ENCODE measurements at places on chromosomes 7 and 10.

- no peak for DNase-seq
Measured at GRCh38 chr7:114110666-114111065, 191.9 kb upstream of the PPP1R3A start.

DNA sequence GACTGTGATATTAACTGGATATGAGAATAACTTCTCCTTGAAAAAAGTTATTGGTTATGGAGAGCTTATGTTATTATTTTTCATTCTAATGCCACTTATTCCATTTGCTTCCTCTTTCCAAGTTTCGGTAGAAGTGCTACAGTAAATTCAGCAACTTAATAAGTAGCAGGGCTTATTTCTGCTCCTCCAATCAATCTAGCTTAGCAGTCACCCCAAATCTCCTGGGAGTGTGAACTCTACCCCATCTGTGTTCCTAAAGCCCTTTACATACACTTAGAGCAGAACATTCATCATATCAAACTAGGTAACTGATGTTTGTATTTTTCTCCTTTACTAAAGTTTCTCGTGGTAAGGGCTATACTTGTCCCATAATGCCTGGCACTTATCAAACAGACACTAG, 8.7 kb downstream of the ARL3 start:
- DNase-seq: no peak

DNA sequence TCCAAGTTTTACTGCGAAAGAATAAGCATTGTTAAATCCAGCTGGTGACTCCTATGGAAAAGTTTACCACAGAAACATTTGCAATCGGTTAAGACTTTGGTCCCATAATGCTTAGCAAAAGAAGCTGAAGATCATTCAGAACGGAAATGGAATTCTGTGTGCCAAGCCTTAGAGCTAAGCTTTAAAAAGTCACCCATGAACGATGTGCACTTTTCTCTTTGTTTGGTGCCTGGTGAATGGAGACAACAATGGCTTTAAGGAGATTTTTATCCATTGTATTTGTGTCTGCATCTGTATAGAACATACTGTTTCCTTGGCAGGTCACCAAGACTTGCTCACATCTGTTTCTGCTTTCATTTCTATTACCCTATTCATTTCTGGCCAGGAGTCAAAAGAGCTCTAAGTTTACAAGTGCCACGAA, 26.3 kb upstream of the COL1A2 start:
- no peak for DNase-seq

- DNase-seq: no peak
Measured at GRCh38 chr7:158827411-158828132, 1.7 kb downstream of the ESYT2 start.

DNA sequence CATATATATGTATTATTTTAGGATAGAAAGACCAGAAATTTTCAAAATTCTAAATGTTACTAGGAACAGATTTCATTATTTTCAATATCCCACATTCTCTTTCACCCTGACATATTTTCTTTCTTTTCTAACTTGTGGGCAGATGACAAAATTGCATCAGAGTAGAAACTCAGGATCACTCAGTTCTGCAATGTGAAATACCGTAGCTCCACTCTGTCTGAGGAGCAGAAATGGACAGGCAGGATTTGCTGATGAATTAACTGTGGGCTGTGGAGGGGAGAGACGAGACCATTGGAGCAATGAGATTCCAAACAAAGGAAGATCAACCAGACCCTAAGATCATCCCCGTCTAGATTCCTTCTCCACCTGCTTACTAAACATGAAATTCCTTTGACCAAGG, 37.0 kb upstream of the SVOPL start:
- DNase-seq: no peak

- DNase-seq: no peak
Measured at GRCh38 chr10:76921383-76922010, 716.1 kb downstream of the KCNMA1 start.

DNA sequence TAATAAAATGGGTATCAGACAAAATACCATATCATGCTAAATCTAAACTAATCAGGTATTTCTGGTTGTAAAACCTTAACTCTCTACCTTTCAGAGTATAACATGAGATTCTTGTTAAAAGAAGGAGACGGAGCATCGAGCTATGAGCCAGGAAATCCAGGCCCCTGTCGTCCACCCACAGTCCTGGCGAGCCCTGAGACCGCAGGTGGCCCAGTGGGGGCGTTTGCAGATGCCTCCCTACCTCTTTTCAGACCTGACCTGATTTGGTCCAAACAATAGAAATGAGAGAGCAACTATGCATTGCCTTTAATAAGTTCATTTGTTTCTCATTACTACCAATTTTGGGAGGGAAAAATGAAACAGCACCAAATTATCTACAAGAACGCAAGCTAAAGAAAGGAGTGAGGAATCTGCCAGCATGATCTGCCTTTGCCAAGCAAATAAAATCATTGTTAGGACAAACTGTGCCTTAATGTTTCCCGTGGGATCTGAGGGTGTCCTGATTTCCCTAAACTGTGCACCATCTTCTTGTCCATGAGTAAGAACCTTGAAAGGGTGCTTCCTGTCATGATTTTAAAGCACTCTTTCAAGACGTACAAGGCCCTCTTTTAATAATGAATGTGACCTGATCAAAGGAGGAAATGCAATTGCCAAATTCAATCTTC, 166.7 kb downstream of the TCERG1L start:
- DNase-seq: no peak

DNA sequence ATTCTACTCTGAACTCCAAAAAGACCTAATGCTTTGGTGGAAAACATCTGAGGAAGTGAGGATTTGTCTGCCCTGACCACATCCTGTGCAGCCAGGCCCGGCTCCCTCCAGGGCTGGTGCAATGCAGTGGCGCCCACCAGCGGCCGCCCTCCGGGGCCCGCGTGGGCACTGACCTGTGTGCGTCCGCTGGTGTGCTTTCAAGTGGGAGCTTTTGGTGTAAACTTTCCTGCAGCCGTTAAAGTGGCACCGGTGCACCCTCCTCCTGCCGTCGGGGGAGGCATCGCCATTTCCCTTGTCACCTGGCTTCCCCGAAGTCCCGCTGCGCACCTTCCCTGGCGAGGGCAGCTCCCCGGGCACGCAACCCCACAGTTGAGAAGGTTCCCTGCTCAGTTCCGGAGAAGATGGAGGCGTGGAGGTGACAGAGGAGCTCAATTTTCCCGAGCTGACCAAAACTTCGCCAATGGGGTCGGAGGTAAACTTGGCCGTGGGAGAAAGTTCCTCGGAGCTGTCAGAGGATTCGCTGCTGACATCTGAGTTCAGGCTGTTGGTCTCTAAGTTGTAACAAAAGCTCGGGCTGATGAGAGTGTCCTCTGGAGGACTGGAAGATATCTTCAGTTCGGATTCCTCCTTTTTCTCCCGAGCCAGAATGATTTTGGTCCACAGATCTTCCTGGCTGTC, 3.4 kb downstream of the KLF6 start:
- DNase-seq: no peak

DNA sequence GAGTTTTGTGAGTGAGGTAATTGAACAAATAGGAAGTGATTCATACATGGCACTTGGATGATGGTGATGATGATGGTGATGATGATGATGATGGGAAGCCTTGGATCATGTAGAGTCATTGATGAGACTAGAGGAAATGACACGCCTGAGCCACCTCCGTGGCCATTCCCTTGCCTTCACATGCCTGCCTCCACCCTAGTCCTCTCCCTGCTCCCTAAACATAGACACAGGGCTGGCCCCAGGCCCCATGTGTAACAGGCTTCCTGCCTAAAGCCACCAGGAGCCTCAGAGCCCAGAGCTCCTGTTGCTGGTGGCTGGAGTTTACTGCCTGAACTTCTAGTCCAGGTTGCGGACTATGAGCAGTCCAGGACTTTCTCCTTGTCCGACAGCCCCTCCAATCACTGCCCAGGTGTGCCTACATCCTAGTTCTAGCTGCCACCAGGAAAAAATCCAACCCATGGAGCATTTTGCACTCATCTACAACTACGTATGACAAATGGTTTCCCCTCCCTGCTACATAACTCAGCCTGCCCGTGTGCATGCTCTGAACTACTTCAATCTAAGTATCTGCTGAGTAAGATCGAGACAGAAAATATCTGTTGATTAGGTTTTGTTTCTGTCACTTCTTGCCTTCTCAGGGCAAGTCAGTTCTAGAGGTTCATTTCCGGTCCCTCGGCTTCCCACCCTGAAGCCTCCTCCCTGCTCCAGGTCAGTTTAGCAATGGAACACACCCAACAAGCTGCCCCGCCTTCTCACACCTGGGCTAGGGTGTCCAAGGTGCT, 35.5 kb upstream of the KDM7A start:
- no peak for DNase-seq

DNA sequence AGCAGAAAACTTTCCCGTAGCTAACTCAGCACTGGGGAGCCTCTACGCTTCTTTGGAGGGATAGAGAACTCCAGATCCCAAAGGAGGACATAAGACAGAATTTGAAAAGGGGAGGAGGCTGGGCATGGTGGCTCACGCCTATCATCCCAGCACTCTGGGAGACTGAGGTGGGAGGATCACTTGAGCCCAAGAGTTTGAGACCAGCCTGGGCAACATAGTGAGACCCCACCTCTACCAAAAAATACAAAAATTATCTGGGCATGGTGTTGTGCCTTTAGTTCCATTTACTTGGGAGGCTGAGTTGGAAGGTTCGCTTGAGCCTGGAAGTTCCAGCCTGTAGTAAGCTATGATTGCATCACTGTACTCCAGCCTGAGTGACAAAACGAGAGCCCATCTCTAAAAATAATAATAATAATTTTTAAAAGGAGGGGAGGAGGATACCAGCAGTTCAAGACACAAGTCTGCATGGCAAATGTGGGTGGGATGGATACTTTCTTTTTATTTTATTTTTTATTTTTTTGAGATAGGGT, 165.9 kb upstream of the SH2B2 start:
- no peak for DNase-seq

DNA sequence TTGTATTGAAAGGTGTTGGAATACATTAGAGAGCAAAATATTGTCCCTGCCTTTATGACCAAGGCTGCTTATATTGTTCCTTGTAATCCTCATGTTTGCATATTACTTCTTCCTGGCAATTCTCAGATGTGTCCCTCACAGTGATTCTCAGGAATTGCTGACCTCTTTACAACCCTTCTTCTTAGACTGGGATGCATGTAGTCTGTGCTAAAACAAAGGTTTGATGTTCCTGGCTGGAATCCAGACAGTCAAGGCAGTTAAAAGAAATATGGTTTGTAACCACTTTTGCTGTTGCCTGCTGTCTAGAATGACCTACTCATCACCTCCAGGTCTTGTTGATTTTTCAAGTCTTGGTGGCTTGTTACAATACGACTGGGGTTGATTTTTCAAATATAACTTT, 367.6 kb downstream of the HGF start:
- DNase-seq: no peak

DNA sequence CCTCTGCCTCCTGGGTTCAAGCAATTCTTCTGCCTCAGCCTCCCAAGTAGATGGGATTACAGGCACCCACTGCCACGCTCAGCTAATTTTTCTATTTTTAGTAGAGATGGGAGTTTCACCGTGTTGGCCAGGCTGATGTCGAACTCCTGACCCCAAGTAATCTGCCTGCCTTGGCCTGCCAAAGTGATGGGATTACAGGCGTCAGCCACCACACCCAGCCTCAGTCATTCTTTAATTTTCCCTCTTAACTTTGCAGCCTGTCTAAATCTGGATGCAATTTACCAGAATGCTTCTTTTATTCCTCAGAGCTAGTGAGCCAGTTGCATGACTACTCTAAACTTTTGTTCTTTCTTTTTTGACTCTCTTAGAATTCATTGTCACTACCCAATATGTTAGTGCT, 90.5 kb upstream of the CSTF2T start:
- no peak for DNase-seq

- no peak for DNase-seq
Measured at GRCh38 chr10:97550336-97551149, 22.0 kb upstream of the ANKRD2 start.

- DNase-seq: no peak
Measured at GRCh38 chr10:38032886-38033285, 22.4 kb downstream of the ZNF33A start.

DNA sequence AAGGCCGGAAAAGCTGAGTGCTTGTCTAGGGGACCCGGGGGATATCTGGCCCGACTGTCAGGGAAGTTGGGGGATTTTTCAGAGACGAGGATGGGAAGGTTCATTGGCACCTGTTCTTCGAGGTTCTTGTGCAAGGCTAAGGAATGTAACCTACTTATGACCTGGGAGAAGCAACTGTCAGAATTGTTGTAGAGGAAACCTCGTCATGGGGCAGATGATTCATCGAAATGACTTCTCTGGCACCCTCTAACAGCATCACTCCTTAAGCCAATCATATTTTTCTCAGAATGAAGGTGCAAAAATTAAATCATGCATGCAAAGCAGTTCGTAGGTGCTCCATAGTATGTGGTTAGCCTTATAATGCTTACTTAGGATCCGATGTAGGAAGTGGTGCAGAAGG, 58.6 kb downstream of the PLXDC2 start:
- DNase-seq: no peak

- no peak for DNase-seq
Measured at GRCh38 chr7:94039368-94040035, 35.3 kb upstream of the BET1 start.

DNA sequence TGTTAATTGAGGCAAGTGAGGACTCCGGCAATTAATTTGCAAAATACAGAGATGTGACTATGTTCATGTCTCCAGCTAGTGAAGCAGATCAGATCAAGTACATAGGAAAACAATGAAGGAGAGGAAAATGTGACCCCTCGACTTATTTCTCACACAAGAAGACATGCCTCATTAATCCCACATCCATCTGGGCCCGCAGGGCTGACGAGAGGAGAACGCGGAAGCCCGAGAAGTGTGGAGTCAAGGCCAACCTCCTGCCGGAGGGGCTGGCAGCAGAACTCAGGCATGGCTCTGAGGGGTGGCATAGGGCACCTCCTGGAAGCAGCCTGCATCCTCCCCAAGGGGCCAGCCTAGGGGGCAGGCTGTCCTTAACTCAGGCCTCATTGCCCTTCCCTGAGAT, 54.4 kb downstream of the ZNF503 start:
- no peak for DNase-seq

DNA sequence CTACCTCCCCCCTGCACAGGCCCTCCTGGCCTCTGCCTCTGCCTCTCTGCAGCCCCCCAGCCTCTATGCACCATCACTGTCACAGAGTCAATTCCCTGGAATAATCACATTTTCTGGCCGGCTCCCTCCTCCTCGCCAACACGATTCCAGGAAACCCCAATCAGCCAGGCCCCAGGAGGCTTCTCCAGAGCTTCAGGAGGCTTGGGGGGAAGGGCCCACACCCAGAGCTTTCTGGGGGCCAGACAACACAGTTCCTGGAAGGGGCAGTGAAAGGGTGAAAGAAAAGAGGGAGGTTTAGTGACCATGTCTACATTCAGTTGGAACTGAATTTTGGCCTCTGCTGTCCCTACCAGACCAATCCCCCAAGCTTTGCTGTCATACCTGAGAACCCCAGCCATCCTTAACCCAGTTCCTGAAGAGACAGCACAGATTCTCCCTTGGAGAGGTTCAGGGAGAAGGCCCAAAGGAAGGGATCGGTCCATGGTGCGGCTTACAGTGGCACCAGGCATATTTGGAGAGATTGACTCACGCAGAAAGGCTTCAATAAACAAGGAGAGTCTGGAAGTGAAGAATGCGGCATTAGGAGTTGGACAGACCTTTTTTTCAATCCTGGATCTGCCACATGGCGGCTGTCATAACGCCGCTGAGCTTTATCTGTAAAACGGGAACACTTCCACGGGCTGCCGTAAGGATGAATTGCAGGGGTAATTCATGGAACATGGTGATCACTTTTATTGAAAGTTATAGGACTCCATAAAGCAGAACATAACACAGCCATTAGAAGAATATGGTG, 89.0 kb downstream of the NEURL1 start:
- no peak for DNase-seq
